ENCODE measurements at places on chromosomes 1 and 21.

DNA sequence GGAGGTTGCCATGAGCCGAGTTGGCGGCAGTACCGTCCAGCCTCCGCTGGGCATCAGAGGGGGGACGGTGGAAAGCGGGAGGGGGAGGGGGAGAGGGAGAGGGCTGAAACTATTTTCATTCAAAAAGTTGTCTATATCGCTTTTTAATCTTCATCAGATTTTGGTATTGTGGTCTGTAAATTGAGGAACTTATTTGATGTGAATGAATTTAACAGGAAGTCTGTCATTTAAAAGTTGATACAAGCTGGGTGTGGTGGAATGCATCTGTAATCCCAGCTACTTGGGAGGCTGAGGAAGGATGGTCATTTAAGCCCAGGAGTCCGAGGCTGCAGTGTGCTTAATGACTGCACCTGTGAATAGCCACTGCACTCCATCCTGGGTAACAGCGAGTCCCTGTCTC, 3.0 kb upstream of the EPHX4 start:
- no peak for DNase-seq

- no peak for DNase-seq
These were observed 20.2 kb upstream of the RABGGTB start for GRCh38 chr1:75765697-75766355.

DNA sequence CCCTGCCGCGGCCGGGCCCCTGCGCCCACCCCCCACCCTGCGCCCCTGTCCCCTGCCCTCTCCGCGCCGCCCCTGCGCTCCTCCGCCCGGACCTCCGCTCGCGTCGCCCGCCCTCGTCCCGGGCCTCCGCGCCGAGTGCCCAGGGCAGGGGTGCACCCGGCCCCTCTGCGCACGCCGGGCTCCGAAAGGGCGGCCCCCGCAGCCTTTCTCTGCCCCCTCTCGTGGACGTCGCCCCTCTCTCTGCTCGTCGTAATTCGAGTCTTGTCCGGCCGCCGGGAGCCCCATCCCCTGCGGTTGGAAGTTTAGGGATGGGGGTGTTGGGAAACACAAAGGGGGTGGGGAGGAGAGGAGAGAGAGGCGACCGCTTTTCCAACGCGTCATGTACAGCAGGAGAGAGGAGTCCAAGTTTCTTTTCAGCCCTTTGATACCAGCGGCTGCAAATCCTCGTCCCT, 407 bp downstream of the GALNT2 start:
- no peak for DNase-seq

- DNase-seq = no peak
These were observed 167.3 kb downstream of the ZZZ3 start for GRCh38 chr1:77514921-77515776.

GRCh38 chr1:243883551-243883950, 33.5 kb upstream of the AKT3 start:
- DNase-seq = no peak

DNA sequence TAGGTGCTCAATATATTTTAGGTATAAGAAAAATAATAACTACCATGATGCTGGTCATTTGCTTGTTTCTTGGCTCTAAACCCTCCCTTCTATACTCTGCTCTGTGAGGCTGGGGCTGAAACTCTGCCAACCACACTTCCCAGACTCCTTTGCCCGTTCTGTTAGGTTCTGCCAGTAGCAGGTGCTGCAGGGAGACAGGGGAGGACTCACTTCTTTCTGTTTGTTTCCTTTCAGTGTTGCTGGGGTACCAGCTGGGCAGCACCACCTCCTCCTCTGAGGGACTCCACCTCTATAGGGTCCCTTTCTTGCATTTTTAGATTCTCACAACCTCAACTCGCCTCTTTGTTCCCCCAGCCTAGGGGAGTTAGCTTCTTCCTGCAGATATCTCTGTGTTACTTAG, 17.0 kb upstream of the SH2D2A start:
- DNase-seq = no peak

GRCh38 chr1:5349526-5349925, 642.7 kb downstream of the NPHP4 start:
- no peak for DNase-seq

DNA sequence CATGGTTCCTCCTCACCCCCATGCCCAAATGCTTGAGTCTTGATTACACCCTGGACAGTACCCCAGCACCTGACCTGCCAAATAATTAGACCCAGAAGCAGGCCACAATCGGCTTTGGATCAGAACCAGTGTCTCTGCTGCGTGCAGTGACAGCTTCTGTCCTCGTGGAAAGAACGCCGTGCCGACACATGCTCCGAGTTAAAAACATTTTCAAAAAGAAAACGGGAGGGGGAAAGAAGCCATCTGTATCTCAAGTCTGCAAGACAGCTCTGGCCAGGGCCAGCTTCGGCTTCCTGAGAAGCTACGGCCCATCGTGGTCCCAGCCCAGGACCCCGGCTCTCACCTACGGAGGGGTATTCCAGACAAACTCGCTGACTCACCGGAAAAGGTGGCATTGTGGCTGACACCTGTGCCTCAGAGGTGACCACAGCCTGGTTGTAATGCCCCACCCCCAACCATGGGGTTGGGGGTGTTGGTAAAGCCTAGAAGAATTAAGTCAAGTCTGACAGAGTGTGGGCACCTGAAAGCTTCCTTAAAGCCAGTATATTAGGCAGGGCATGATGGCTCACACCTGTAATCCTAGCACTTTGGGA, 25.8 kb downstream of the SSBP3 start:
- DNase-seq = no peak

DNA sequence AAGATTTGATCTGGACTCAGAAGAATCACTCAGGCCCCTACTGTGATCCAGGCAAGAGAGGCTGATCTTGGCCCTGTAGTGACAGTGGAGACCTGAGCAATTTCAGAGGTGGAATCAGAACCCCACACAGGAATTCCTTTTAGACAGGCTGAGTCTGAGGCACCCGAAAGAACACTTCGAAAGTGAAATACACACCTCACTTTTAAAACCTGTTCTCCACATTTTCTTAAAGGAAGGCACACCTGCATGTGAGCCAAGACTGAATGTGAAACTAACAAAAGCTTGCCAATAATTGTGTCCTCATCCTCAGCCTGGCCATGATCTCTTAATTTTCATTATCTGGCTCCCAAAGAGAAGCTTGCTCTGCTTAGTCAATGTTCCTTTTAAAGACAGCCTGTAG, 32.2 kb downstream of the SIPA1L2 start:
- DNase-seq = no peak

- DNase-seq = no peak
These were observed 30.2 kb downstream of the AK4 start for GRCh38 chr1:65178235-65178634.

GRCh38 chr1:41365772-41366454, 4.7 kb downstream of the FOXO6 start:
- no peak for DNase-seq

GRCh38 chr1:55958498-55958897, 620.9 kb downstream of the PLPP3 start:
- DNase-seq = no peak

DNA sequence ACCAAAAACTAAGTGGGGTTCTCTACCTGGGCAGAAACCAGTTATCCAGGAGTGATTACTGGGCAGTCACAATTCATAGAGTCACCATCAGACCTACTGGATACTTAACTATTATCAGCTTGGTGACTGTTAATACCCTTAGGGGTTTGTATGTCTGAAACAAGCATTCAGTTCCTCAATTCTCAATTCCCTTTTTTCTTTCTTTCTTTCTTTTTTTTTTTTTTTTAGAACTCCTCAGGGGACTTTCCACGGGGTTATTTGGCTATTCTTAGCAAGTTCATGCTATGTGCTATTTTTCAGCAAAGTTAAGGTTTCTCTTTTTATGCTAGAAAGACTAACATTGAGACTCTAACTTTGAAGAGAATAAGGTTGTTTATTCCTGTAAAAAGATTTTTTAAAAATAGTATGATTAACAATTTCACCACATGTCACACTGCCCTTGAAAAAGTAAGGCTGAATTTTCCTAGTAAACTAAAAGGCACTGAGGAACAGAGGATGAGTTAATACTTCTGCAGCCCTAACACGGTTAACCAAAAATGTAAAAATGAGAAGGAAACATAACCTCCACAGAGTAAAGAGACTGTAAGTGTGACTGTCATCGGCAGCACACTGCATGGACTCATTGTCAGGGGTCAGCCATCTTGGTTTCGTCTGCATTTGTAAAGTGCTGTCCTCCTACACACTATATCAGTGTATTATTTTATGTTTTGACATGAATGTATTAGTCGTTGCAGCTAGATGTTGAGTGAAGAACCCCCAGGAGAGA, 310.2 kb downstream of the NTNG1 start:
- DNase-seq = no peak

DNA sequence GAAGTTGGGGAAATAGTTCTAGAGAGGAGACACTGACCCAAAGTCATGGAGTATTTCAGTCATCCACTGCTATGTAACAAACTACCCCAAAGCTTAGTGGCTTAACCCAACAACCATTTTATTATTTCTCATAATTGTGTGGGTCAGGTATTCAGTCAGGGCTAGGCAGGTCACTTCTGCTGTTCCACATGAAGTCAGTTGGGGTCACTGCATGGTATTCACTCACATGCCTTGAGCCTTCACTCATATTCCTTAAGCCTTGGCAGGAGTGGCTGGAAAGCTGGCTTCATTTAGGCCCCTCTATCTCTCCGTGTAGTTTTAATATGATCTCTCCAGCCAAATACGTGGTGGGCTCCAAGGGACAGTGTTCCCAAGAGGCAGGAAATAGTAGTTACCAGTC, 17.5 kb upstream of the RNF11 start:
- DNase-seq = no peak

DNA sequence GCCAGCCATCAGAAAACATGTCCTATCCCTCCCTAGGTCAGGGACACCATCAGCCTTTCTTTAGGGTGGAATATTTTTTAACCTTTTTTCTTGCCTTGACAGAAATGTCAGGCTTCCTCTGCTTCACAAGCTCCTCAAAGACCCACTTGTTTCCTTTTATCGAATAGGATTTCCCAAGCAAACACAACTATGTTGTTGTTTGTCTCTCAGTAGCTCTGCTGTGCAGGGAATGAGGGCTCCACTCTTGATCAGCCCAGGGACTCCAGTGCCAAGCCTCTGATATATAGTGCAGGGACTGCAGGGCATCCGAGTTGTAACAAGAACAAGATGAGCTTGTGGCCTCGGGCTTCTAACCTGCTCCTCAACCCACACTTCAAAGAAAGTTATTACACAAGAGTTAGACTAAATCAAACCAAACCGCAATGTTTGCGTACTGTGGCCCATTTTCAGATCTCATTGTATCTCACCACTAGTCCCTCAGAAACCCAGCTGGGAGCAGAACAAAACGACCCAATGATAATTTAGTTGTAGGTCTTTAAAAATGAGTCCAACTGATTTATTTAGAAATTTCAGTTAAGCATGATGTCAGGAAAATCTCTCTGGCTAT, 108.1 kb downstream of the ATG4C start:
- no peak for DNase-seq

GRCh38 chr1:230210981-230211336, 143.9 kb downstream of the GALNT2 start:
- DNase-seq = no peak

DNA sequence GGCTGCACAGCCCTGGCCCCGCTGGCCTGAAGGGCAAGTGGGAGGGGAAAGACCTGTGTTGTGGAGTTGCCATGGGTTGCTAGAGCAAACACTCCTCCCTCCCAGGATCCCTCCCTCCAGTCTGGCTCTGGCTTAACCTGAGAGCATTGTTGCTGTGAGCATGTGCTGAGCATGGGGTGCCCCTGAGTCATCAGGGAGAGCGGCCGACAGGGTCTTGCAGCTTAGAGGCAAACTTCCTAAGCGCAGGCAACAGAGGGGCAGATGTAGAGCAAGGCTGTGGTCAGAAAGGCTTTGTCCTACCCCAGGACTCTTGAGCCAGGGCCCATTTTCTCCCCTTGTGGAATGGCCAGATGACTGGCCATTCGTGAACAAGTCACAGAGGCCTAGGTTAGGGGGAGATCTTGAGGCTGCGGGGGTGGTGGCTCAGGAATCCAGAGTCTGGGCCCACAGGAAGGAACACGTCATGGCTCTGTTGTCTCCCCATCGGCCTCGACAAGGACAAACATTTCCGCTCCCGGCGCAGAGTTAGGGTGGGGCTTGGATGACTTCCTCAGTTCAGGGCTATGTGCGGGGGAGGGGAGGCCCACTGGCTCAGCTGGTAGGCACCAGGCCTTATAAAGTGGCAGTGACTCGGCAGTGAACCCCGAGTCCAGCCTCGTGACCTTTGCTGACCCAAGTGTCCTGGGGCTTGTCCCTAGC, 362 bp upstream of the DYNLT4 start:
- peak; percentile 73 for DNase-seq

- no peak for DNase-seq
These were observed 5.4 kb upstream of the ALPL start for GRCh38 chr1:21503706-21504377.

GRCh38 chr1:41621791-41622190, 137.3 kb upstream of the EDN2 start:
- DNase-seq = no peak

- DNase-seq = no peak
These were observed 41.3 kb downstream of the WDTC1 start for GRCh38 chr1:27275696-27276095.

DNA sequence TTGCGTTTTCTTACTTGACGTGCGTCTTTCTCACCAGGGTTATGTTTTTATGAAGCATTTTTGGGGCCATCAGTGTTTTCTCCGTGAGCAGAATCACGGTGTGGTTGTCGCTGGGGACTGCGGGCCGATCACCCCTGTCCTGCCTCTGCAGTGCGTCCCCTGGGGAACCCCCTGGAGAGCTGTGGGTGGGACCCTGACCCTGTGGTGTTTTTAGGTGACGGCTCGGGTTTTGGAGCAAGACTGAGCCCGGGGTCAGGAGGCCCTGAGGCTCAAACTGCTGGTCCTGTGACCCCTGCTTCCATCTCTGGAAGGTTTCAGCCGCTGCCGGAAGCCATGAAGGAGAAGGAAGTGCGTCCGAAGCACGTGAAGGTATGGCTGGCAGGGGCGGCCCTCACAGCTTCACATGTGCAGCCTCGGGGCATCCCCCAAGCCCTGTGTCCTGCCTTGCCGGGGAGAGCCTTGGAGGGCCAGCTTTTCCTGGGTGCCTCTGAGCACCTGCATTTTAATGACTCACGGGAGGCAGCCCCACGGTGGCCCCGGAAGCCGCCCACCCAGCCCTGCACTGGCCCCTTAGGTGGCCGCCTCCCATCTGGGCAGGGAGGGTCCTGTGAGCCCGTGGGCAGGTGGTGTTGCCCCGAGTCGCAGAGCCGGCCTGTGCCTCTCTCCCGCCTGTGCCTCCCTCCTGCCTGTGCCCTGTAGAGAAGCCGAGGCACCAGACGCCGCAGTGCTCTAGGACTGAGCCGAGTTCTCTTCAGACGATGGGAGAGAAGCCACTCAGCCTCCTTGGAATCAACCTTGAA, 36.7 kb upstream of the DIP2A start:
- no peak for DNase-seq

GRCh38 chr21:36516281-36516680, 36.4 kb upstream of the CLDN14 start:
- no peak for DNase-seq

- no peak for DNase-seq
These were observed 6.3 kb downstream of the FAAH start for GRCh38 chr1:46400421-46400820.

All from stimulated activated CD8-positive, alpha-beta memory T cell treated with anti-CD3 and anti-CD28 coated beads, Interleukin-4, amount 100 ng/mL, for 4 hours (primary cell).